CD4-positive, alpha-beta T cell treated with Interleukin-6 at 100 ng/mL for 8 hours (primary cell): ENCODE measurements at places on chromosomes 4 and X.

DNA sequence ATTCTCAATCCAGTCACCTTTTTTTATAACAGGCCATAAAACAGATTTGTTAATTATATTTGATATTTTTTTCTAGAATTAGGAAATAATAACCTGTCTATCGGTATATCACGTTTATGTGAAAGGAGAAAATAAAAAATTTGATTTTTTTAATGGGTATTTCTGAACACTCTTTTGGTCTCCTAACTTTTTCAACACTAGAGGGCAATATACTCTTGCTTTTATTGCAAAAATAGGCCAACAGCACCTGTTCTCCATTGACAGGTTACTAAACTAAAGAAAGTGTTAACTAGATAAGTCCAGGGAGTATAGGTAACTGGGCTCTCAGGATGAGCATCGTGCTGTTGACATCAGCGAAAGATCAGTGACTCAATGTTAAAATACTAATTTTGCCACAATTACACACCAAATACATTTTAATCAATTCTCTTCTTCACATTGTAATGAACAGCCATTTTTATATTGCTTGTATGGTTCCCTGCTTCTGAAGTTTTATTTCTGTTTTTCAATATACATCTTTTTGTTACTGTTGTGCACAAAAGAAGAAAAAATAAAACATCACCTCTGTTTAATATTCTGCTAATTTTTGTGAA is 22.8 kb downstream of the NDST4 start:
- no peak for DNase-seq

DNA sequence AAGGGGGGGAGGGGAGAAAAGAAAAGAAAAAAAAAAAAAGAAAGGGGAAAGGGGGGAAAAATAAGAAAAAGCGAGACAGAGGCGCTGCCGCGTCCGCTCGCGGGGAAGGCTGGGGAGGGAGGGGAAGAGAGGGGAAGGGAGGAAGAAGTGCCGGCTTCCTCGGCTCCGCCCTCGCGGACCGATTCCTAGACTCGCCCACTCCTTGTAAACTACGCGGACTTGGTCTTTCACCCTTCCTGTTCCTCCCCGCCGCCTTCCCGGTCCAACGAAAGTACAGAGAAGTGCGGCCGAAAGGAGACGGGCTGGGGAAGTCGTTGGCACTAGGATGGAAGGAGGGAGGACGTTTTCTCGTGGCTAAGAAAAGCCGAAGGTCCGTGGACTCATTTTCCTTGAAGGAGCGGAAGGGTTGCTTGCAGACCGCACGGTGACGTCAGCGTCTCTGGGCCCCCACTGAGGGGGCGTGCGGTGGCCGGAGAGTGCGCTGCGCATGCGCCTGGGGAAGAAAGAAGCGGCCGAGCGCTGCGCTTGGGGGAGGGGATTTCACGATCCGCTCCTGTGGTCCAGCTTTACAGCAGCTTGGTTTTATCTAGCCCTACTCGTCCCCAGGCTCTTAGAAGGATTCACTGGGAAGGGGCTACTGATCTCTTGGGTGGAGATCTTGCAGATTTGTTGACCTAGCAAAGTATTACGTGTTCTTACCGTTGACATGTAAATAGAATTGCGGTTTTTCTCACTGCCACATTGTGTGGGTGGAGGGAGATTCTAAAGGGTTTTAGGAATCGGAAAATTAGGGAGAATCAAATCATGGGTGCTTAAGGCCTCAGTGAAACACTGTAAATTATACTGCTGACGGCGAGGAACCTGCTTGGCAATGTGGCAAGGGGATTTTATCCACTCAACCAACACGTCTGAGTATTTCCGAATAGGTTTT is at the start of gene CCNI:
Gene CCNI (minus strand): TSS at position 121 of the 931 bp plus-strand sequence. CDS start 9,627 bp downstream, outside the sequence.
- DNase-seq, result peak; percentile 91

DNA sequence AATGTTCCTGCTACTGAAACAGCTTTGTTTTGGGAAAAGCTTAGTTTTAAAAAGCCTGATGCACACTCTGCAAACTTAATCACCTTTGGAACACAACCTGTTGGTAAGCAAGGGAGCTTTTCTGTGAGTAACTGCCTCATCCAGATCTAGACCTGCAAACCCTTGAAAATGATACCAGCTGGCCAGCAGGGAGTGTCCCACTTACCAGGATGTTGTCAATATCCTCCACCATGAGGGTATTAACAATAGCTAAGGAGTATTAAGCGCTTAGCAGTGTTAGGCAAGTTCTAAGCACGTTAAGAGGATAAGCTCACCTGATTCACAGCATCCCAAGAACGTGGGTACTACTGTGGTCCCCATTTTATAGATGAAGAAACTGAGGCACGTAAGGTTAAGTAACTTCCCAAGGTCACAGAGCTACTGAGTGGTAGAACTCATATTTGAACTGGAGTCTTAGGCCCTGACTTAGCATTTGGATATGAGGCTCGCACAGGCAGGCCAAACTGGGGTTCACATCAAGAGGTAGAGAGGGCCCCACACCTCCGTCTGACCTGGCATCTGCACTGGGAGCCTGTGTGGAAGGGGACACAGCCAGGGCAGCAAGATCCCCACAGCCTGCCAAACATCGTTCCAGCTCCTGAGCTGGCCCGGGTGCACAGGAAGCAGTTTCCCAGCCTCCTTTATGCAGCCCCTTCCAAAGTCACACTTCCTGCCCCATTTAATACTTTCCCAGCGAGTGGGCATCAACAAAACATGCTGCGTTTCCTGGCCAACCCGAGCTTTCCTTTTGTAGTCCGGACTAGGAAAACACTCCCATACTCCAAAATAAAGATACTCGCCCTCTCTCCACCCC is 32.7 kb downstream of the IRF2 start:
- no peak for DNase-seq

DNA sequence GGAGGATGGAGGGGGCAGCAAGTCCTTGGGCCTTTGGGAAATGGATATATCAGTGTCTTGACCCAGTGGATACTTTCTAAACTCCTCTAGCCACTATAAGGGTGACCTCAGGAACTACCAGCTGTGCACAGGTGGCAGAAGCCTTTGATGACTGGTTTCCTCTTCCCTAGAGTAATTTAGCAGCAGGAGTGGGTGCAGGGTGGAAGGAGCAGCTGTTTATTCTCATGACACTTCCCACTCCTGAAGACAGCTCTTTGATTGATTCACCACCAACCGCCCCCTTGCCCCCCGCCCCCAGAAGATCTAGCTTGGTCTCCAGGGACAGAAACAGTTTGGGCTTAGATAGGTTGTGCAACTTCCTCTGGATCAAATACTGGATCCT is 63.0 kb downstream of the GPC3 start:
- DNase-seq, result no peak

GRCh38 chrX:109709129-109709631 is 23.9 kb downstream of the ACSL4 start:
- DNase-seq, result no peak

GRCh38 chr4:145566086-145566708 is 53.0 kb upstream of the MMAA start:
- DNase-seq, result no peak

DNA sequence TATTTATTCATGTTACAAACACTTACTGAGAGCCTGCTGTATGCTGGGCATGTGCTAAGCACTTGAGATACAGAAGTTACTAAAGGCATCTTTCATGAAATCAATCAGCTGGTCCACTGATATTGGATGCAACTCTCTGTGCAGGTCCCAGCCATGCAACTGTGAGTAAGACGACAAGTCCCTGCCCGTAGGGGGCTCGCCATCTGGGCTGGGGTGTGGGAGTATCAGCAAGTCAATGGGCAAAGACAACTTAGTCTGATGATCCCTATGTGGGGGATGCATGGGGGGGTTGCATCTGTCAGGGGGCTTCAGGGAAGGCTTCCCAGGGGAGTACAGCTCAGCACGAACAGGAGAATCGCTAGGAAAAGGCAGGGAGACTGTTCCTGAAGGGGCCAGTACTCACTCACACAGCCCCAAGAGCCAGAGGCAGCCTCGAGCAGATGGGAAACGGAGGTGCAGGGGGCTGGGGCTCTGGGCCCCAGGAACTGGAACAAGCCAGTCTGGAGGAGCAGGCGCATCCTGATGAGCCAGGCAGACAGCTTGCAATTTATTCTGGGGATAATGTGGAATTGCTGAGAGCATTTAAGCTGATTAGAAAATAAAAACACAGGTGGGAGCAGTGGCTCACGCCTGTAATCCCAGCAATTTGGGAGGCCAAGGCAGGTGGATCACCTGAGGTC is 40.2 kb downstream of the CRMP1 start:
- DNase-seq, result no peak

- DNase-seq, result no peak
These were observed 5.2 kb upstream of the ENAM start for GRCh38 chr4:70623323-70623722.

DNA sequence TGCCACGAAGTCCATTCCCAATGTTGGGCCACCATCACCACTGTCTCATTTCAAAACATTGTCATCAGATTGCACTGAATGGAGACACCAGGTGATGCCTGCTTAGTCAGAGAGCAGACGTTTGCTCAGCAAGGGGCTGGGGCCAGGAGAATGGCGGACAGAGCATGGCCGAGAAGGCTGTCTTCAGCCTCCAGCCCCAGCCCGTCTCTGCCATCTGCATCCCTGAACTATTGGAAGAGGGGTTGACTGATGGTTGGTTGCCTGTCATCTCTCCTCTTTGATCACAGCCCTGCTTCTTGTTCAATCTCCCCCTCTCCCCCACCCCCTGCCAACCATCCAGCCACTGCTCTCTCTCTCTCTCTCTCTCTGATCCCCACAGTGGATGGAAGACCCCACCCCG is 140.9 kb downstream of the SHOX start:
- DNase-seq, result no peak

DNA sequence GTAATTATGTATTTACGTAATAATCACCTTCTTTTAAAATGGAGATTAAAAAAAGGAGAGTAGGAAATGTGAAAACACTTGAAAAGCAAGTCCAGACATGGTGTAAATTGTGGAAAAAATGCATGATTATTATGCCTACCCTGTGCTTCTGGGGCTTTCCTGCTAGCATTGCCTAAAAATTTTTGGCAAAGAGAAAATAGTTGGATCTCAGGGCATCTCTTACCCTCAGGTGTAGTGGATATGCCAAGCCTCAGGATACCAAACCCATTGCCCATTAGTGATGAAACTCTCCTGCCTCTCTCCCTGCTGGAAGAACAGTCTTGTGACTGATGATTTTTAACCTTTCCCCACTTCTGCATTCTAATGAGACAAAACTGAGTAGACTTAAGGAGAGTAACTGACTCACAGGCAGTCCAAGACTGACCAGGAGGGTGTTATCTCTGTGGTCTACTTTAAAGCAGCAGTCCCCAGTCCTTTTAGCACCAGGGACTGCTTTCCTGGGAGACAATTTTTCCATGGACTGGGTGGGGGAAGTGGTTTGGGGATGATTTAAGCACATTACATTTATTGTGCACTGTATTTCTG is 174.6 kb downstream of the ZNF330 start:
- no peak for DNase-seq

GRCh38 chr4:183658362-183659028 is 490 bp downstream of the RWDD4 start:
- DNase-seq, result no peak

- DNase-seq, result no peak
These were observed 488 bp downstream of the GPRIN3 start for GRCh38 chr4:89307178-89307445.

GRCh38 chr4:52869196-52869595 is 7.1 kb downstream of the RASL11B start:
- no peak for DNase-seq

DNA sequence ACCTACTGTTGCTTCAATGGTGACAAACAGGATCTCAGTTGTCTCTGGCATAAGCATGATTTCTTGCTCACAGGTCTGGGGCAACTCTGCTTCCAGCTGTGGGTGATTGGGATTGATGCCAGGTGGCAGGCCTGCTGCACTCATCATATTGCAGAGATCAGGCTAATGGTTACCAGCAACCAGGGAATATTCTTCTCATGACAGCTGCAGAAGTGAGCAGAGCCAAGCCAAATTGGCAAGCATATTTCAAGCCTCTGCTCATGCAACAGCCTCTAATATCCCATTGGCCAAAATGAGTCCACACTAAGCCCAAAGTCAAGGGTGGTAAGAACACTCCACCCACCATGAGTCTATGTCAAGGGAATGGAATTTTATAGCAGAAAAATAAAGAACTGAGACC is 26.7 kb upstream of the TBC1D19 start:
- DNase-seq, result no peak

DNA sequence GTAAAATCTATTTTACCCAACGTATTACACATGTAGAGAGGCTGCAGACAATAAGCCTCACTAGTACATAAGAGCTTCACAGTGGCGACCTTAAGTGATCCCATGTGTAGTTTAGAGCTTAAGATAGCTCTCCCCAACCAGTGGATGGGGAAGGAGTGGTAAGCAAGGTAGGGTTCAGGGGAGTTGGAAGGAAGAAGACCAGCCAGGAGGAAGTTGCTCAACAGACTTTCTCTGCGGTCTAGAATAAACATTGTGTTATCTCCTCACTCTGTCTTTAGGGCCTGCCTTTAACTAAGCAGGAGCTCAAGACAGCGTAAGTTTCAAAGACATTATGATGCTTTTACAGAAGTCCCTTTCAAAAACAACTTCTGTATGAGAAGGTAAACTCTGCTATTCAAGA is 16.8 kb downstream of the MEPE start:
- no peak for DNase-seq

DNA sequence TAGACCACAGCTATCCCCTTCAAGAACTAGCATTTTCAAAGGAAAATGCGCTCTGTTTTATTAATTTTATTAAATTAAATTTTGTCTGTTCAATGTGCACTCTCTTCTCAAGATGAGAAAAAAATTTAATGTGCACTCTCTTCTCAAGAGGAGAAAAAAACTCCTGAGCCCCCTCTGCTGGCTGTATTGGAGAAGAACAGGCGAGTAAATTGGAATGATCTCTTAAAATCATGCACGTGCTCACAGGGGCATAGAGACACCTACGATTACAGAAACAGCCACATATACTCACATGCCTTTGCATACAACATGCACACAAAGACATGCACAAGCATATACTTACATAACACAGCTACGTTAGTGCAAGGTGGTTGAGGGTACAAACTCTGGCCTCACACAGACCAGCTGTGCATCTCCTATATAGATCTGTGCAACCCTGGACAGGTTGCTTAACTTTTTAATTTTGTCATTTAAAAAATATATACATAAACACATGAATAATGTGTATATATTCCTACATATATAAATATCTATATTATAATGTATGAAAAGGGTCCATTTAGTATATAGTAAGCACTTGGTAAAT is 176.2 kb upstream of the CXorf66 start:
- DNase-seq, result peak; percentile 8

DNA sequence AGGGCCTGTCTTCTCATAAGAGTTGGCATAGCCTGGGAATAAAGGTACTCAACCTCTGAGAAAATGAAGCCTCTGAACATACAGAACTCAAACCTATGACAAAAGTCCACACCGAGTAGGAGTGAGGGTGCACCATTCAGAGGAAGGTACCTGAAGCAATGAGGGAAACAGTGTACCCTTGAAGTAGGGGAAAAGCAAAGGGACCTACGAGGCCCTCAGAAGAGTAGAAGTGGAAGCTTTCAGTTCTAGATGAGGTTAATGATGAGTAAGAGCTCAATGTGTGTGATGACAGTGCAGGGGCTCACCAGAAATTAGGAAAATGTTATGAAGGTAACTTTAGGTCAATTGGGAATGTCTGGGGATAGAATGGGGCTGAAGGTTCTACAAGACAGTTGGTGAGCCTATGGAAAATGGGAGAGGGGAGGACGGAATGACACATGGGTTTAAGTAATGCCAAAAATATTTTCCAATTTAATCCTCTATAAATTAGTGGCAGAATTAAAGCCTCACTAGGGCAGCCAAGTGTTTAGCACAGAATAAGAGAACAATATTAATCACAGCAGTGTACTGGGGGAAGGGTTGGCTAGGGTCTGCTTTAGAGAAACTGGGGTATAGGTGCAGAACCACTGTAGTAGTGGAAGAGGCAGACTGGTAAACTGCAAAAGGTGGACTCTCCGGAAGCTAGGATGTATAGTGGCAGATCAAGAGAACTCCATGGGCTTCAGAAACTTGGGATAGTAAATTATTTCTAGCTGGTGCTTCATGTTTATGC is 39.8 kb downstream of the RAB33A start:
- no peak for DNase-seq
